ENCODE measurements at places on chromosomes 5 and 9.
A peak's percentile ranks its signal among the peaks of the same experiment; 100 is the strongest.

GRCh38 chr9:38178237-38178636, 109.2 kb upstream of the SHB start:
- DNase-seq = no peak

- no peak for DNase-seq
Observed at GRCh38 chr9:29129763-29130162, 1556.5 kb upstream of the C9orf72 start.

DNA sequence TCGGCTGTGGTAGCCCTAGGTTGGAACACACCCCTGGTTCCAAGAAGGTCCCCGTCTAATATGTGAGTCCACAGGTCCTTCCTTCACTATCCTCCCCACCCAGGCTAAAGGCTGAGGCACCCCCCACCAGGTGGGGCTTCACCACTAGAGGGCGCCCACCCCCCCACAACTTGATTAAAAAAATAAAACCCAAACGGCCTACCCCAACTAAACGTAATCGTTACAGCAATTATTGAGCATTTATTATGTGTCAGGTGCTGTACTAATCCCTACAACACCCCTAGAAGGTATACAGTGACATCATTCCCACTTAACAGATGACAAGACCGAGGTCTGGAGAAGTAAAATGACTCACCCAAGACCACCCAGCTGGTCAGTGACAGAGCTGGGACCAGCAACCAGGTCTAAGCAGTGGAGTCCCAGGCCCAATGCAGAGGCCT, 65.0 kb downstream of the FGF18 start:
- peak; percentile 38 for DNase-seq

DNA sequence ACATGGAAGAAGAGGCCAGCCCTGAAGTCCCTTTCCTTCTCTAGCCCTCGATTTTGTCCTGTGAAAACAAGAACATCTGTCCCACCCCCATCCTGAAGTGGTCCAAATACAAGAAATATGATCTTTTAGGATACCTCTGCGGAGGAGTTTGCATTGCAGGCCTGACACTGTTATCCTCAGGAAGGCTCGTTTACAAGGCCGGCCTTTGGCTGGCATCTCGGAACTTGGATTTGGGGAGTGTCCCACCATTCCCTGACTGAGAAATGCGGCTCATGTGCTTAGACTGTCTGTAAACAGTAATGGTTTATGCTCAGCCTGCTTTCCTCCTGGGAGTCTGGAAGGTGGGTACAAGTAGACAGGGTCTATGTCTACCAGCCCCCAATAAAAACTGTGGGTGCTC, 26.4 kb downstream of the WHRN start:
- DNase-seq = no peak

- no peak for DNase-seq
Observed at GRCh38 chr9:86097510-86098224, 1.7 kb downstream of the GOLM1 start.

DNA sequence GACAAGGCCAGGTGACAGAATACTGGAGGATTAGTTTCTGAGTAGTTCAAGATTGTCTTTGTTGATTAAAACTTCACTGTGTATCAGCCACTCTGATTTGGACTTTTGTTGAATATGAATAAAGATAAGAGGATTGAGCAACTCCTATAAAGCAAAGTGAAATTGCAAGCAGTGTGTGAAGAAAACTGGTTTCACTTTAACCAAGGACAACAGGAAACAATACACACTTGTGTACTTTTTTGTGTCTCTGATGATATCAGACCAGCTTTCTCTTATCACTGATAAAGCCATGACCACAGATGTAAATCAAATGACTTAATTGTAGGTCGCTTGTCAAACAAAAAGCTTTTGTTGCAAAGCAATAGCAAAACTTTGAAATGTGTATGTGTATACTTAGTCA, 268.6 kb downstream of the FER start:
- DNase-seq = peak; percentile 2

DNA sequence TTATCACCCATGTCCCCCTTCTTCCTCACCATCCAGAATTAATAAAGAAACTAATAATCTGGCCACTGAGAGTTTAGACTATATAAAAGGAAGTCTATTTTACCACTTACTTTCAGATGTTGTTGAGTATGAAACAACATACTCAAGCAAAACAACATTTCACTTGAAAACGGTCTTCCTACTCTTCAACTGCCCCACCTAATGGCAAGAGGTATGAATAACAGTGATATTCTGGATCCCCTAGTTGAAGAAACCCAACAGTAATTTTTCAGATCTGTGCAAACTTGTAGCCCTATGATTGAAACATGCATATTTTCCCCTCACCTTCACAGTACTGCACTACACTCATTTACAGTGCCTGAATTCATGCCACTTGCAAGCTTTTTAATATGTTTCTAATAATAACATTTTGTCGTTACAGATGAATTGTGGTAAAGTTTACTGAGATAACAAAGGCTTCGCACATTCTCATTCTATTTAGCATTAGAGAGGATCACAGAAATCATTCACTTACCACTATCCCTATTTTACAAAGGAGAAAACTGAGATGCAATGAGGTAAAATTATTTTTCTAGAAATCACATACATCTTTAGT, 267.9 kb upstream of the PDE4D start:
- DNase-seq = no peak

DNA sequence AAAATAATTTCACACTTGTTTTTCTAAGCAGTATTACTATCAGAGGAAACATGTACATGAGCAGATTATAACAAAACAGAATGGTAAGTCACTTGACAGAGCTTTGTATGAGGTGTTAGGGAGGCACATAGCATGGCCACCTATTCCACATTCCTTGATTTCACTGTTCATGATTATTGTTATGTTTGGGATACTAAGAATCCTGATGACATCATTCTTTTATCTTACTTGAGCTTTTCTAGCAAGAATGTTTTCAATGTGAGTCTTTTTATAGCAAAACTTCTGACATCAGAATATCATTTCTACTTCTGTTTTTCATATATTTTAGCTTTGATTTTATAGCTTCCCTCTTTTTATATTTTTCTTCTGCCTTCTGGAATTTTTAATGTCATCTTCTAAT, 208.2 kb downstream of the DMRTA1 start:
- DNase-seq = no peak

DNA sequence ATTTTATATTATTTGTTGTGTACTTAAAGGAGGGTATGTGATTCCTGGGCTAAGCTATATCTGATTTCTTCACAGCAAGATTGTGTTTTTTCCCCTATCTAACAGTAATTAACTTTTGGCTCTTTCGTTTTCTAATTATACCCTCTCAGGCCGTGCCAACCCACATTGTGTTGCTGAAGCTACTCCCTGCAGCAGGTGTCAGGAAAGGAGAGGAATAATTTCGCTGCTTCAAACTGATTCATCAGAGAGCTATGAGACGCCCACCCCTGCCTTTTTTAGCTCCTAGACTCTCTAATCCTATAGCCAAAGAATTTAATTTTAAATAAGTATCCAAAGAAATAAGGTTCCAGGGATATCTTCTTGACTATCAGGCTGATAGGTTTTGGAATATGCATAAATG, 3.8 kb downstream of the CAVIN4 start:
- DNase-seq = no peak

- DNase-seq = no peak
Observed at GRCh38 chr9:125255781-125256391, 5.7 kb upstream of the GAPVD1 start.

GRCh38 chr5:73507062-73507461, 8.8 kb downstream of the BTF3 start:
- DNase-seq = no peak

DNA sequence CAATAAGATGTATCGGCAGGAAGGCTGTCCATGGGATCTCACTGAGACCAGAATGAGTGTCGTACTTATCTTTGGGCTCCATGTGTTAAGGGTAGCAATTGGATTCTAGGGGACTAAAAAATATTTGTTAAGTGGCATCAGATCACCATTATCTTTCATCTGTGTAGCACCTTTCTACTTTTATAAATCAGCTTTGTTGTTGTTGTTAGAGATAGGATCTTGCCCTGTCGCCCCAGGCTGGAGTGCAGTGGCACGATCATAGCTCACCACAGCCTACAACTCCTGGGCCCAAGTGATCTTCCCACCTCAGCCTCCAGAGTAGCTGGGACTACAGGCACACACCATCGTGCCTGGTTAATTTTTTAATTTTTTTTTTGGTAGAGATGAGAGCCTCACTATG, 220.5 kb downstream of the SMARCA2 start:
- DNase-seq = no peak

DNA sequence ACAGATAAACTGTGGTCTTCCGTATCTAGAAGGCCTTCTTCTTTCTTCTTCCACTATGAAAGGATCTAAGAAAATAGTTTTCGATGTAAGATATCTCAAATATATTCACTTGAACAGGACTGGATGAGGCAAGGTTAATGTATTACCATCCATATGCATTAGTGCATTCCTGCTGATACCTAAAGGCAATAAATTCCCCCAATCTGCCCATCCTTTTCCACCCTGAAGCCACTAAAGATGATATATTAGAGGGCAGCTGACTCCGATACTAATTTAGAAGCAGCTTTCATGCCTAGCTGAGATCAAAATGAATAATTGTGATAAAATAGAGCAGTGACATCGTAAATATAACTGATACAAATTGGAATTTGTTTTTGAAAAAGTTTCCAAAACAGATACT, 63.3 kb downstream of the DEPDC1B start:
- no peak for DNase-seq

DNA sequence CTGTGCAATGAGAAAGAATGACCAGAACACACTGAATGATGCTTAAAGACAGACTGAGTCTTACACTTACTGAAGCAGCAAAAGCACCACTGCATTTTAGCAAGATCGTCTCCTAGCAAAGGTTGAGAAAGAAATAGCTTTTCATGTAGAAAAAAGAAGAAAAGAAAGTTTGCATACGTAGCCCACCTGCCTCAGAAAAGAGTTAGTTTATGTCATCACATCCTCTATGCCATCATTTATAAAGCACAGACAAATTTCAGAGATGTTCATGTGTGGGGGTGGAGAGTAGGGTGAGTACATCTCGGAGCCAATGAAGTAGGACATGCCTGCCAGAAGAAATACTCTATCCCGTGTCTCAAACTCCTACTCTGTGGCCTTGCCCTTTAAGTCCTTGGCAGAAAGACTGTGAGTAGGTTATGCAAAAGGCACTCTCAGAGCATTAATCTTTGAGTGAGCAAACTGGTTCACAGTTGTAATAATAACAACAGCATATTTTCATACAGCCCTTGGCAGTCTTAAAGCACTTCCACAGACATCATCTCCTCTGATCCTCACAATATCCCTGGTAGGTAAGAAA, 22.4 kb downstream of the NRG2 start:
- no peak for DNase-seq

GRCh38 chr9:129282731-129283211, 104.7 kb upstream of the IER5L start:
- DNase-seq = no peak

GRCh38 chr9:133563291-133563796, 28.8 kb downstream of the ADAMTSL2 start:
- DNase-seq = no peak

- DNase-seq = no peak
Observed at GRCh38 chr9:84947412-84947972, 278.0 kb downstream of the NTRK2 start.
